Occipital lobe (tissue), 3 donors: ENCODE measurements at places on chromosomes 1 and 21. TPM values are rescaled to one million over a fixed set of nuclear protein-coding genes. Genes with fewer than 3 reads are reported as not detected.

RGS1 gene
- total RNA-seq: 18.1 TPM

ADAMTS5 gene
- 1.4 TPM for total RNA-seq

BSND gene
- not detected for total RNA-seq

ALPL gene
- total RNA-seq: 1.4 TPM

ARHGAP30 gene
- 1.7 TPM for total RNA-seq

GSTM1 gene
- not detected for total RNA-seq

RPE65 gene
- total RNA-seq: 0.16 TPM

CFAP74 gene
- total RNA-seq: 0.47 TPM

SYTL1 gene
- total RNA-seq: not detected

AMY1C gene
- total RNA-seq: not detected

SKI gene
- 19.3 TPM for total RNA-seq

PTPN22 gene
- 1.2 TPM for total RNA-seq

SPRR2A gene
- total RNA-seq: not detected

ABCG1 gene
- 16.1 TPM for total RNA-seq

CNTN2 gene
- 22.8 TPM for total RNA-seq

RGS4 gene
- total RNA-seq: 1.9 TPM

PADI3 gene
- total RNA-seq: not detected

LEMD1 gene
- 6.9 TPM for total RNA-seq

SFN gene
- not detected for total RNA-seq

LCE1E gene
- not detected for total RNA-seq
